ENCODE measurements at places on chromosomes 7 and 10.

DNA sequence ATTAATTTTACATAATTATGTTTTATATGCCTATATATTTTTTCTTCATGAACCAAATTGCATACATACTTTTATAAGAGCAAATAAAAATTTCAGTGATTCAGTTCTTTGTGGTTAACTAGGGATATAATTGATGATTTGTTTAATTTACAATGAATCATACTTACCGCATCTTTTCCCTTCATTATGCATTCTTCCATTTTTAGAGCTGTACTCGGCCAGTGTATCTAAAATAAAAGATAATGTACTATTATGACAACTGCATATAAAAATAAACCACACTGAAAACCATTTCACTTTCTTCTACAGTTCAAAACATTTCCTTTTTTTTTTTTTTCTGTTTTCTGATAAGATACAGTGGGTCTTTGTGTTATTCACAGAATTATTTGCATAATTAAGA is 179.9 kb downstream of the SEMA3E start:
- DNase-seq = no peak

GRCh38 chr7:69790977-69791724 is 192.9 kb downstream of the AUTS2 start:
- no peak for DNase-seq

GRCh38 chr10:48788554-48788953 is 103.9 kb downstream of the WDFY4 start:
- no peak for DNase-seq

DNA sequence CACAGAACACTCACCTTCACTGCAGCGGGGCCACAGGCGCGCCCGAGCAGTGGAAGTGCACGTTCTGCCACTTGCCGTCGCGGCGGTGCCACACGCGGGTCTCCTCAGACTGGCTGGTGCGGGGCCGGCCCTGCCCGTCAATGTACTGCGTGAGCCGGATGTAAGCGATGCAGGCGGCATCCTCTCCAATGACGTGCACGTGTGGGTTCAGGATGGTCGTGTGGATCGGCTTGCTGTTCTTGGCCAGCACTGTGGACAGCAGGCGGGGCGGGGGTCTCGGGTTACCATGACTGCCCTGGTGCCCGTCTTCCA is 19.2 kb downstream of the YKT6 start:
- no peak for DNase-seq

DNA sequence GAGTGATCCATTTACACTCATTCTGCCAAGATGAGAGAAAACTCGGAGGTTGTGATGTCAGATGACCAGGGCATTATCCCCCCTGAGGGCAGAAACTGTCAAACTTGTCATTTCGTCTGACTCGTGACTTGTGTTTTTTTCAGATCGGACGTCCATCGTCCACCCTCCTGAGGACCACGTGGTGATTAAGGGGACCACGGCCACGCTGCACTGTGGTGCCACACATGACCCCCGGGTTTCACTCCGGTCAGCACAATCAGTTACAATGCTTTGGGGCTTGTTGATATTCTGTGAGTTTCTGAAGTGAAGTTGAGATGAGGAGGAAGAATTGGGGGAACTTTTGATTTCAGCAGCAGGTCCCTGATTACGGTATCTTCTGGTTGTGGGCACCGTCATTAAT is 670.3 kb downstream of the SDK1 start:
- DNase-seq = no peak

- DNase-seq = no peak
Observed at GRCh38 chr10:99674762-99675161, 15.5 kb downstream of the ENTPD7 start.

DNA sequence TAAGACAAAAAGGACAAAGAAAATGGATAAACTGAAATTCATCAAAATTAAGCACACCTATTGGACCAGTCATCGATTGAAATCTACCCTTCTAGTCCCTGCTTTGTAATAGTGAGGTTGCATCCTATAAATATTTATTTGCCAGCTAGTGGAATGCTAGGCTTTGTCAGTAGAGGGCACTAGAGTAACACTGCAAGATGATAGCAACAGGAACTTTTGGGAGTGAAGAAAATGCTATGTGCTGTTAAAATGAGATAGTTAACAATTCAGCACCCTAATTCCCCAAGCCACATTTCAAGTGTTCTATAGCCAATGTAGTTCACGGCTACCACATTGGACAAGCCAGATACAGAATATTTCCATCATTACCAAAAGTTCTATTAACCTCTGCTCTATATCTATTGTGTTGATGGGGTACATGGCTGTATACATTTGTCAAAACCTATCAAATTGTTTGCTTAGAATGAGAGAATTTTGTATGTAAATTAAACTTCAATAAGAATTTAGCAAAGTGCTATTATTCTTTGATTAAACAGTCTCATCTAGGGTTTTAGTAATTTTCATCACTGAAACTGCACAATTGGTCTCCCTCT is 69.8 kb downstream of the LSMEM1 start:
- DNase-seq = peak; percentile 36

GRCh38 chr7:101677391-101677790 is 48.3 kb upstream of the MYL10 start:
- no peak for DNase-seq

DNA sequence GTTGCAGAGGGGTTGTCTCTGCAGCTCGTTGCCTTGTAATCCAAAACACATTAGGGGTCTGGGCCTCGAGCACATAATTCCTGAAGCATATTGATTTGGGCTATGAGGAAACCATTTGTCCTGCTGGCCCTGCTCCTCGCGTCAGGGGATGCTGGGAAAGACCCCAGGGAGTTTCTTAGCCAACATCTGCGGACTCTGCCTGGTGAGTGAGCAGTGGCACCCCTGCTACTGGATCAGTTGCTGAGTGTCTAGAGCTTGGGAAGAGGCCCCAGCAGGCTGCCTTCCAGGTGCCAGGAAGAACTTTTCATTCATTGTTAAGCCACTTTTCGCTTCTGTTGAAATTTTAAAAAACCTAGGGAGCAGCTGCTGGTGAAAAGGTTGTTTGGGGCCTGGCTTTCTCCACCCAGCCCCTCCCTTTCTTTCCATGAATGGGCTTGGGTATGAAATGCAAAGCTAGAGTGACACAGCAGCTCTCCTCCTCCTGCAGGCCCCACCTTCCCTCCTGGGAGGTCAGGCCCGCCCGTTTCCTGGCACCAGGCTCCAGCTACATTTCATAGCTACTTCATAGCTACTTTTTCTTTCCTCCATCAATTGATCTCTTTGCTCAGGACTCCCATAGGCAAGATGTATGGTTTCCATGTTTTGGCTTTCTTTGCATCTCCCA is 26.8 kb downstream of the TACR2 start:
- no peak for DNase-seq

- no peak for DNase-seq
Observed at GRCh38 chr10:115063701-115064658, 29.2 kb upstream of the ATRNL1 start.

DNA sequence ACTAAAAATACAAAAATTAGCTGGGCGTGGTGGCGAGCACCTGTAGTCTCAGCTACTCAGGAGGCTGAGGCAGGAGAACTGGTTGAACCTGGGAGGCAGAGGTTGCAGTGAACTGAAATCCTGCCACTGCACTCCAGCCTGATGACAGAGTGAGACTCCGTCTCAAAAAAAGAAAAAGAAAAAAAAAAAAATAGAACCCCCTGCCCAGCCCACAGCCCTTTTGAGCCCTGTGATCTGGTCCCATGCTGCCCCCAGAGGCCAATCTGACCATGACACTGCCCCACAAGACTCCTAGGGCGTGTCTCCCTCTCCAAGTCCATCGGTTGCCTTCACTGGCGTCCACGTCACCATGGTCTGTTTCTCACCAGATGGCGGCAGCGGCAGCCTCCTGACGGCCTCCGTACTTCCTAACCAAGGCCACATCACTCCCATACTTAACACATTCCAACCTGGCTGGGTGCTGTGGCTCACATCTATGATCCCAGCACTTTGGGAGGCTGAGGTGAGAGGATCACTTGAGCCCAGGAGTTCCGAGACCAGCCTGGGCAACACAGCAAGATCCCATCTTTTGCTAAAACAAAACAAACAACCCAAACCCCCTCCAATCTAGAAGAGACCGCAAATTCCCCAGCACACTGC is 18.0 kb downstream of the STX1A start:
- DNase-seq = no peak

GRCh38 chr10:72087392-72087968 is 871 bp downstream of the SPOCK2 start:
- peak; percentile 48 for DNase-seq

GRCh38 chr10:6868036-6868725 is 288.1 kb upstream of the PRKCQ start:
- no peak for DNase-seq

- no peak for DNase-seq
Observed at GRCh38 chr10:33937036-33937730, 602.7 kb upstream of the NRP1 start.

- DNase-seq = no peak
Observed at GRCh38 chr10:113922787-113923570, 68.5 kb downstream of the NHLRC2 start.

DNA sequence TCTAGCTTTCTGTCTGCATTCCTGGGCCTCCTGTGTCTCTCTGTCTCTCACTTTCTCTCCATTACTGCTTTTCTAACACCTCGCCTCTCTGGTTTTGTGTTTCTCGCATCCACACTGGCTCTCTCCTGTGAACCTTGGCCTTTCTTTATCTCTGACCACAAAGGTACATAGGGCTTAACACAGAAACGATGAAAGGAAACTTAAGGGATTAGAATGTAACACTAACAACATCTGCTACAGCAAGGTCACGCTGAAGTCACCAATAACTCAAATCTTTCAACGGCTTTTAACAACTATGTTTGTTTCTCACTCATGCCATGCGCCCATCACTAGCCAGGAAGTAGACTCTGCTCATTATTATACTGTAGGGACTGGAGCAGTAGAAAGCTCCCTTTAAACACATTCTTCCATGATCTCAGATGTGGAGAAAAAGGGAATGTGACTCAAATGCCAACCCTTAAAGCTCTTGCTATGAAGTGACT is 9.3 kb upstream of the OR6V1 start:
- DNase-seq = no peak

GRCh38 chr10:29598851-29599311 is 35.9 kb downstream of the SVIL start:
- no peak for DNase-seq

GRCh38 chr7:116273918-116274301 is 63.6 kb downstream of the TES start:
- no peak for DNase-seq

- DNase-seq = no peak
Observed at GRCh38 chr10:100792574-100792973, 47.2 kb downstream of the PAX2 start.

DNA sequence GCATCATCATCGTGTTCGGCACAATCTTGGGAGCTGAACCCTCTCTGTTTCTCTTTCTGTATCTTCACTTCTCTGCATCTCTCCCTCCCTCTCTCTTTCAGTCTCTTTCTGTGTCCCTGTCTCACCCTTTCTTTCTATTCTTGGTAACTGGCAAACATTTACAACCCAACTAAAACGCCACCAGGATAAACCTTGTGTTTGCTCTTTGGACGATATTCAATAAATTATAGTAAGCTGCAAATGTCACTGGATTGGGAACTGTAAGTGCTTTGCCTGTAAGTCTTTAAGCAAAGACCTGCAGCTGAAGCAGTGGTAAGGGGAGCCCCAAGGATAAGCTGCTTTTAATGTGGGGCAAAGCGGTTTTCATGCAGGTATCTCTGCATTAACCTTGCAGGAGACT is 558.0 kb upstream of the MKI67 start:
- DNase-seq = no peak

DNA sequence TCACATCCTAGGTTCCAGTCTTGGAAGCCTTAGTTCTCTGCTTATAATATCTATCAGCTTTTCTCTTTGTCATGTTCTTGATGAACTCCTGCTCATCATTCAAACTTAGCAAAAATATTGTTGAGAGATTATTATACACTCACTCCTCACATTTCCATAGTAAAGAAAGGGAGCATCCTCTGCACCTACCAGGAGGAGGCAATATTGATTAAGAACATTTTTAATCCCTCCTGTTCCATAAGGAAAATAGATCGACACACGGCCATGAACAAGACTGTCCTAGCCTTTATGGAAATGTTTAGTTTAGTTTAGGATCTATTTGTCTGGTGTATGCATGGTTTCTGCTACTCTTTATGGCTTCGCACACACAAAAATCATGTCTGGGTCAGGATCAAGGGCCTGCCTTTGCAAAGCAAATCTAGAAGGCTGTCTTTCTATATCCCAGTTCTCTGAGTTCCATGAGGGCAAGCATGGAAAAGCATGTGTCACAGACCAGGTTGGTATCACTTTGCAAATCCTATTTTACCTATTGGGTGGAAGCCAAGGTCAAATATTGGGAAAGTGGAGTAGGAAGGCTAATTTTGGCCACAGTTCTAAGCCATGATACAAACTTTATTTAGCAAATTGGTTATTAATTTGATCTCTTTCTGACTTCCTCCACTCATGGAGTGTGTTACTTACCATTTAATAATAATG is 164.4 kb downstream of the MDFIC start:
- DNase-seq = no peak

DNA sequence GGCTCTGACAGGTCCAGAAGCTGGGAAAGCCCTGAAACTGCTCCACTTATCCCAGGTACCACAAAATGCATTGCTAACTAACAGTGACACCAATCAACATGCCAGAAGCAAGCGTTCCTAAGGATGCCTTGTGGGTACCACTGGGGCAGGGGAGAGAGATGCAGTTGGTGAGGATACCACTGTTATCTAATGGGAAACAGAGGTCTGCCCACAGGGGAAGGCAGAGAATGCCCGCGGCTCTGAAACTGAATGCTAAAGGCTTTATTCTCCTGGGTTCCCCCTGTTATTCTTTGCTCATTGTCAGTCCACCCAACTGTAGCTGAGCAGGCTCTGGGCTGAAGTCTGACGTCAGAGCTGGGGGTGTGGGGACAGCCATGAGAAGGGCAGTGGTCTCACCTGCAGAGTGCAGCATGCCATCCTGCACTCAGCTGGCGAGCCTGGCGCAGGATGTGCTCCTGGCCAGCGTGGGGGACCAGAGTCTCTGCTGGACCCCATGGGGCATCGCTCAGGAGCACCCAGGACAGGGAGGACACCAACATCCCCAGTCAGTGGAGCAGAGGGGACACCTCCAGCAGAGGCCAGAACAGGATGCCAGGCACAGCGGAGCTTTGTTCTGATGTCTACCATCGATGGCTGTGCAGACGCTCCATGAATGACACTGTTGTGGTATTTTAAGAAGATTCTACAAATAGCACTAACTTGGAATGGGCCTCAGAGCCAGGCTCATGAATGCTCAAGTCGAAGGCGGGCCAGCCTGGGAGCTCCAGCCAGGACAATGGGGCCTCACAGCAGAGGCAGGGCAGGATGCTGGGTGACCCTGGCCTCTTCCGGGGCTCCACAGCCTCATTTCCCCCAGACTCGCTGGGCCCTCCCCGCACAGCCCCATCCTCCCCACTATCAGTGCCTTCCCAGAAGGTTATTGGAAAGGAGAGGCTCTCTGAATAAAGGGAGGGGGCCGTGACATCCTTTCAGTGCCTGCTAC is 95.8 kb downstream of the ARHGAP22 start:
- DNase-seq = no peak

DNA sequence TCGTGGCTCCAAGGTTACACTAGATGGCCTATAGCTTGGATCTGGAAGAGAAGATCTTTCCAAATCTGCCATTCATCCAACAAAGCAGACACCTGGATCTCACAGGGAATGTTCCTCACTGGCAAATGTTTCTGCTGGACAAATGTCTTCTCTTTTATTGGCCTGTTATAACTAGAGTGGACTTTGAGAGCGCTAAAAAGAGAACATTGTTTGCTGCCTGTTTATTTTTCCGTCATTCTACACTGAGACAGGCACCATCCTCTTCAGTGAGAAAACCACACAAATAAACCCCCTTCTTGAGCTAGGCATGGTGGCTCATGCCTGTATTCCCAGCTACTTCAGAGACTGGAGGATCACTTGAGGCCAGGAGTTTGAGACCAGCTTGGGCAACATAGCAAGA is 206.9 kb downstream of the CREB5 start:
- no peak for DNase-seq

All from central memory CD4-positive, alpha-beta T cell (primary cell).